ENCODE measurements at places on chromosomes 5 and 9.

GRCh38 chr5:40991168-40991980 is 79.8 kb downstream of the MROH2B start:
- DNase-seq: no peak

GRCh38 chr9:36971935-36972488 is 62.1 kb downstream of the PAX5 start:
- DNase-seq: no peak

- no peak for DNase-seq
These were observed 197.4 kb downstream of the SEMA5A start for GRCh38 chr5:9348401-9348996.

- no peak for DNase-seq
These were observed 301.2 kb downstream of the PSAT1 start for GRCh38 chr9:78598120-78598519.

DNA sequence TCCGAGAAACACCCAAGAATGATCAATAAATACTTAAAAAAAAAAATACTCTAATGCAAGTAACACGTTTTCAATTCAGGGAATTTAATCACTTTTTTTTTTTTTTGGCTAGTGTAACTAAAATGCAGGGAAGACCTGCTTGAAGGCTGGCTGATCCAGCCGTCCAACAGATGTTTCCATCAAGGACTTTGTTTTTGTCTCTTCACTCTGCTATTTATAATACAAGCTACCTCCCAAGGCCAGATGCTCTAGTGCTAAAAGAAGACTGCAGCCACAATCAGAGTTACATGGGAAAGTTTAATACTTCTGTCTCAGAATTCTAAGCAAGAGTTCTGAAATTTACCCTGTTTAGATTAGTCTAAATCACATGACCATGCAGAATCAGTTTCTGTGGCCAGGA is 14.5 kb downstream of the TBCA start:
- no peak for DNase-seq

DNA sequence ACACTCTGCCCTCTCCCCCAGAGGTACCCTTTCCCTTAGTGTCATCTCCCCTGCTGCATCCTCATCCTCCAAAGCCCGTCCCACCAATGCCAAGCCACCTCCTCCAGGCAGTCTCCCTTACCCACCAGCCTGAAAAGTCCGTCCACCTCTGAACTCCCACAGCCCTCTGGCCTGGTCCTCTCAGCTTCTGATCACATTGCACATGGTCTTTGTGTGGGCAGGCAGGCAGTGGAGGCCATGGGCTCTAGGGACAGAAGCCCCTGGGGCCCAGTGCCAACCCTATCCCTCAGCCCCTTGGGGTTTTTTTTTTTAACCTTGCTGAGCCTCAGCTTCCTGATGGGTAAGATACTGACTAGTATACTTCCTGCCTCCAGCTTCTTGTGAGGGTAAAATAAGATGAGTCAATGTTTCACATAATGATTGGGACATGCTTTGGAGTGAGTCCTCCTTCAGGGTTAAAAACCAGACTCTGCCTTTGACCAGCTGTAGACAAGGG is 19.4 kb downstream of the CSF1R start:
- DNase-seq: peak; percentile 14

- DNase-seq: no peak
These were observed 35.7 kb upstream of the ROR2 start for GRCh38 chr9:91985692-91986091.
